ENCODE measurements at places on chromosomes 5 and 9.
A peak's percentile ranks its signal among the peaks of the same experiment; 100 is the strongest.

GRCh38 chr5:165497707-165498106 is 1992.3 kb downstream of the MAT2B start:
- DNase-seq = no peak

DNA sequence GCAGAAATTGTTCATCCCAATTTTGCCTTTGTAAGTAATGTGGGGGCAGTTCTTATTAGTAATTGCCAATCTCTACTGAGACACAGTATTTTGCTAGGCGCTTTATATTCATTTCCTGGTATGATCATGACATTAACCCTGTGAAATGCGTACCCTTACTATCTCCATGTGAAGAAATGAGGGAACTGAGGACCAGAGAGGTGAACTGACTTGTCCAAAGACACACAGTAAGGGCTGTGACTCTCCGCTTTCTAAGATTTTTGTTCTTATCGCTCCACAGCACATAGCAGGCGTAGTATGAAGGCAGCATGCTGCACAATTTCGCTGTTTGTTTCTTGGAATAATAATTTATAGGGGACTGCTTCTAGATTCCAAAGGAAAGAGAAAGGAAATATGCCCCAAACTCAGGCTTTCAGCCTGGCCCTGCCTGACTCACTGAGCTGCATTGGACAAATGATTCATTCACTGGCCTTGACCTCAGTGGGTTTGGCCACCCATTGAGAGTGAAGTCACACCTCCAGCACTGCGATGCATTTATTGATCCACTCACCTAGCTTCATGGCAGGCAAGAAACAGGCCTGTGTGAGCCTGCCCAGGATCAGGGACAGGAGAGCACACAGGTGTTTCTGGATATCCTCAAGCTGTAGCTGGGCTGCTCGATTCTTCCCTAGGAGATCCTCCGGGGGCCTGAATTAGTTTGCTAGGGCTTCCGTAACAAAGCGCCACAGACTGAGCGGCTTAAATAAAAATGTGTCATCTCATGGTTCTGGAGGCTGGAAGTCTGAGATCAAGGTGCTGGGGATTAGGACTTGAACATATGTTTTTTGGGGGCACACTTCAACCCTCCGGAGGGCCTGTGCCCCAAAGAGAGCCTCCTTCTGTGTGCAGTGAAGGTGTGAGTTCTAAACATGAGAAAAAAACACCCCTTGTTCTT is 7.2 kb upstream of the DUSP1 start:
- no peak for DNase-seq

DNA sequence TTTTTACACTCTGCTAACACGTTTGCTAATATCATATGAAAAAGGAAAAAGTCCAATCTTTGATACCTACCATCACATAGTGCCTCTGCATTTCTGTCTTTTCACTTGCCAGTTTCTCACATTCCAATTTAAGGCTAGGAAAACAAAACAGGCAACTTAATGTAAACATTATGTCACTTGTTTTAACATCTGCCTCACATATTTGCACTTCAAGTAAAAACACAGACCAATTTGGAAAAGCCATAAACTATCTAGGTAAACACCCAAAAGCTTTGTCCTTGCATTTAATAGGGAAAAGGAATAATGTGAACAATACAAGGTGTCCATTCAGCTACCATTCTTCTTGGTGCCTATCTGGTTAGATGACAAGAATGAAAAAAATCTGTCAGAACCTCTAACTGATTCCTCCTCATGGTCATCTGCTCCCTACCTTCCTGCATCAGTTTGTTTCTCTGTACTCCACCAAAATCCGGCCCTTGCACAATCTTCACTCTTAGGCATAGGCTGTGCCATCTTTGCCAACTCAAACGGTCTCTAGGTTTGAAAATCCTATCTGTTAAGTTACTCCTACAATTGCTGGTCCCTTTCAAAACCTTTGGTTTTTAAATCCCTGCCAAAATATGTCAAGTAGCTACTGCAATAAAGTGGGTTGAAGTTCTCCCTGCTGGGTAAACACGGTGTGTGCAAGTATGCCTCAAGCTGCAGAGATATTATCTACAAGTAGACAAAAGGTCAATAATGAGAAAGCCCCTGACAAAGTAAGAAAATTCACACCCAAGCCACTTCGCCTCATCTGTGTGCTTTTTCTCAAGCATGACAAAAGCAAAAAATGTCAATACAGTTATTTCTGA is 3.4 kb downstream of the TLE1 start:
- no peak for DNase-seq

GRCh38 chr5:152329761-152330283 is 75.3 kb downstream of the NMUR2 start:
- no peak for DNase-seq

DNA sequence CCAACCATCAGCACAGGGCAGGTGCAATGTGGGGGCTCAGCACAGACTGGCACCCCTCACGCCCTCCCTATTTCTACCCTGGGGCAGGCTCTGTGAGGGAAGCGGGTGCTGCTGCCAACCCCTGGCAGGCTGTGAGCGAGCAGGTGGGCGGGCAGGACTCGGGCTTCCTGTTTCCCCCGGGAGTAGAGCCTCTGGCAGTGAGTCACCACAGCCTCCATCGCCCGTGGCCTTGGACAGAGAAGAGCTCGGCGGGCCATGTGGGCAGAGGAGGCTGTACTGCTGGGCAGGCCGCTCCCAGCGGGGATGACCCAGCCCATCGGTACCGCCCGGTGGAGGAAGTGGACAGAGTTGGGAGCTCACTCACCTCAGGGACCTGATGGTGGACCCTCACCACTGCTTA is 16.6 kb downstream of the KCNT1 start:
- no peak for DNase-seq

GRCh38 chr5:123906698-123907295 is 394.8 kb downstream of the CSNK1G3 start:
- no peak for DNase-seq

- DNase-seq = no peak
These were observed 38.7 kb downstream of the SCAMP1 start for GRCh38 chr5:78399116-78399515.

GRCh38 chr9:29575219-29575618 is 2001.9 kb upstream of the C9orf72 start:
- no peak for DNase-seq

- no peak for DNase-seq
These were observed 79.4 kb upstream of the ADRB2 start for GRCh38 chr5:148746826-148747535.

GRCh38 chr9:76592091-76592973 is 133.3 kb downstream of the GCNT1 start:
- no peak for DNase-seq

- no peak for DNase-seq
These were observed 759.3 kb upstream of the TYRP1 start for GRCh38 chr9:11933926-11934325.

DNA sequence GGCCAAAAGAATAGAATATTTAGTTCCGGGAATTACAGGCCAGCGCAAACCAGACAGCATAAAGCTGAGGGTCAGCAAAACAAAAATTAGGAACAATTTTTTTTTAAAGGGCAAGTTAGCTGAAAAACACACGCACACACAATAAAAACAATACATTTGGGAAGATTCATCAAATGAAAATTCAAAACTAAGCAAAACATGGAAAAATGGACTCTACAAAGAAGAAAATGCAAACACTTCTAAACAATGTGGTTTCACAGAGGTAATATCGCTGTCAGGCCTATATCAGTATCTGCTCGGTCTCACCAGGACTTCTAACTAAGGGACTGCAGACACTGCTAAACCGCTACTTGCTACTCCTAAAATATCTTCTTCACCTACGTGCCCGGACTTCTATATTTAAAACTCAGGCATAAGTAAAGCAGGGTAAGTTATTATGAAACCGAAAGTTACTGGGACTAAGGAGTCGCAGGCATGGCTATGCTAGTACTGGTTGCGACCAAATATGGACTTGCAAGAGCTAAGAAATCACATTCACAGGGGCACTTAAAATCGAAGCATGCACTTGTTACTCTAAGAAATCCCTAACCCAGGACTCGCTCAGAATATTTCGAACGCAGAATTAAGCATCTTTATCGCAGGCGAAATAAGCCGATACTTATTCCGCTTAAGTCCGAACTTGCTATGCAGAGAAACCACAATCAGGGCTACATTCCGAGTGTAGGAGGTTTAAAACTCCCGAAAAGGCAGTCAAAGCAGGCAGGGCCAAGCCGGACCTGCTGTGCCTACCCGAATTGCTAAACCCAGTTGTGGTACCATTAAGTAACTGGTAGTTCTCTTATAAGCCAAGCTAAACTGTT is 2.3 kb downstream of the ANXA2R start:
- DNase-seq = peak; percentile 61

DNA sequence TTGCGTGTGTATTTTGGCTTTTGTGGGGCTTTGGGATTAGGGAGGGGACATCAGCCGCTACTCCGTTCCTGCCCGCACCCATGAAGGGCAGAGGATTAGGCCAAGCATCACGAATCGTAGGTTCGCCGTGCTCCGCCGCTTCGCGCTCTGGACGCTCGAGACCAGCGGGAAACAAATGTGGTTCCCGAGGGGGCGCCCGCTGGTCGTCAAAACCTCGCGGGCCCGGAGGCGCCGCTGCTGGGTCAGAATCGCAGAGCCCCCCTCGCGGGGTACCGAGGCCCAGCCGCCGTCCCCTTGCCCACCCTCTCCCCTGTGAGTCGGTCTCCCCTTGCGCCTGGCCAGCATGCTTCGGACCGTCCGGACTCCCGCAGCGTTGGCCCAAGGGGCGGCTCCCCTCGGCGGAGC is 2.3 kb upstream of the PAX5 start:
- no peak for DNase-seq

- DNase-seq = no peak
These were observed 102.2 kb upstream of the SPATA31D4 start for GRCh38 chr9:81825846-81826516.

- no peak for DNase-seq
These were observed 51.2 kb downstream of the SLC1A3 start for GRCh38 chr5:36657563-36657995.

DNA sequence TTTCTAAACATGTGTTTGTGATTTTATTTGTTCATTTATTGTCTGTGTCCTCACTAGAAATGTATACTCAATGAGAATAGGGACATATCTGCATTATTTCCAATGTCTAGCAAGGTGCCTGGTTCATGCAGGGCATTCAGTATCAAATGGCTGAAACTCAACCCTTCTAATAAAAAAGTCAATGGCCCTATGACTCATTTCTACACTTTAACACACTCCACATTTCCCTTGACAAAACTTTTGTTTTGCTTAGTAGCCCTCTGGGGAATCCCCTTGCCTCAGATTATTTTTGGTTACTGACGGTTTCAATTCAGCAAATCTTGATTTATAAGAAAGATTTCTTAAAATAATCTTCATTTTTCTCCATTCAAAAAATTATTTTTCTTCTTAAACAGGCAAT is 206.0 kb upstream of the DMRTA1 start:
- no peak for DNase-seq

GRCh38 chr5:100697970-100698369 is 162.8 kb downstream of the FAM174A start:
- DNase-seq = no peak

GRCh38 chr5:169039592-169039991 is 261.3 kb downstream of the SLIT3 start:
- DNase-seq = no peak

- DNase-seq = no peak
These were observed 459 bp upstream of the ERAP2 start for GRCh38 chr5:96875791-96876291.

- DNase-seq = no peak
These were observed 12.3 kb upstream of the MAP3K1 start for GRCh38 chr5:56803025-56803424.
